Right lobe of liver (tissue), 6 donors: ENCODE measurements at places on chromosomes 1 and 21.

DNA sequence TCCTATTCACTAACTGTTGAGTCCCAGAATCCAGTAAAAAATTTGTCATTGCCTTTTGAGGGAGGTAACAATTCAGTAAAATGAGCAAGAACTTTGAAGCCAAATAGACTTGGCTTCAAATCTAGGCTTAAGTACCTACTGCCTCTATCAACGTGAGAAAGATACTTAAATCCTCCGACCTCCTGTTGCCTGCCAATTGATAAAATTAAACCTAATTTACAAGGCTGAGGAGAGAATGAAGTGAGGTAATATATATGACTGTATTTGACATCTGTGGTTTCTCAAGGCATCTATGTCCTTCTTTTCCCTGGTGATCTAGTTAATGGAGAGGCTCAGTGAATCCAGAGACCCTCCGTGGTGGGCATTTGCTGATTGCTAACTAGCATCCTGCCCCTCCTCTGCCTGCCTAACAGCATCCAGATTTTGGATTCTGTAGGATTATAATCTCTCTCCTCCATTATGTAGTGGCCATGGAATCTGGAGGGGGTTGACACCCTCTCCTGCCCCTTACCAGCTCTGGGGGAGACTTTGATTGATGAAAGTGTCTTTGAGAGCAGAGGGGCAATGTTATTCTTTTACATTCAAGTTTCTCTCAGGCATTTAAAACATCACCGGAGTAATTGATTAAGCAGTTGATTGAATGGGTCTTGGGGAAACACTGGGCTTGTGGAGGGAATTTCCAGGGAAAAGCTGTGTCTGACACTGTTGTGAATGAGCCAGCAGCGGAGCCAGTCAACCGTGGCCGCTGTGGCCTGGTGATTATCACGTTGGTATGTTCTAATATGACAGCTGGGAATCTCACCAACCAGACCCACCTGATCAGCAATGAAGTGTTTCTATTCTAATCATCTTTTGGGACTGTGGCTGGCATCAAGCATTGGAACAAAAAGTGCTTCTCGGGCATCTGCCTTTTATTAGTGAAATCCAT, 140.7 kb upstream of the FAM78B start:
- DNase-seq, result no peak

DNA sequence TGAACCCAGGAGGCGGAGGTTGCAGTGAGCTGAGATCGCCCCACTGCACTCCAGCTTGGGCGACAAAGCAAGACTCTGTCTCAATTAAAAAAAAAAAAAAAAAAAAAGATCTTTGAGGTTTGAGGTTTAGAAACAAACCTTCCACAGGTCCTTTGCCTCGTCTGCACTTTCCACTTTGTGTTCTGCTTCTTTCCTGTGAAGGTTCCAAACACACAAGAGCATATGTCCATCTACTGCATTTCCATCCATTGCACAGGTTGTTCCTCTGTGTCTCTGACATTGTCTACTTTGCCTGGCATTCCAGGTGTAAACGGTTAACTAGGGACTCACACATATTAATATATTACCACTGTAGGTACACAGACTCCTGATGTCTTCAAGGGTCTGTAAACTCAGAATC, 40.1 kb downstream of the DSTYK start:
- DNase-seq, result no peak

DNA sequence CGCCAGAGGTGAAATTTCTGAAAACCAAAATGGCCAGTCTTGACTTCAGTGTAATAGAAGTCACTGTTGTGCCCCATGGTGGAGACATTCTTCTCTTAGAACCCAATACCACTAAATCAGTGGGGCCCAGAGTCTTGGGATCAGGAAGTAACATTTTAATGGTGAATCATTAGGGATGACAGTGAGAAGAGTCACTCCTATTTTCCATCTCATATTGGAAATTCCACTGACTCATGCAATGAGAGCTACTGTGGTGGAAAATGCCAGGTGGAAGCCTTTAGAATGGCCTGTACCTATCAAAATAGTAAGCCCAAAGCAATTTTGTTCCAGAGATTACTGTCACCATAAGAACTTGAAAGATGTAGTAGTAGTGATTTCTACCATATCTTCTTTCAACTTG, 20.6 kb upstream of the PPM1J start:
- DNase-seq, result no peak

DNA sequence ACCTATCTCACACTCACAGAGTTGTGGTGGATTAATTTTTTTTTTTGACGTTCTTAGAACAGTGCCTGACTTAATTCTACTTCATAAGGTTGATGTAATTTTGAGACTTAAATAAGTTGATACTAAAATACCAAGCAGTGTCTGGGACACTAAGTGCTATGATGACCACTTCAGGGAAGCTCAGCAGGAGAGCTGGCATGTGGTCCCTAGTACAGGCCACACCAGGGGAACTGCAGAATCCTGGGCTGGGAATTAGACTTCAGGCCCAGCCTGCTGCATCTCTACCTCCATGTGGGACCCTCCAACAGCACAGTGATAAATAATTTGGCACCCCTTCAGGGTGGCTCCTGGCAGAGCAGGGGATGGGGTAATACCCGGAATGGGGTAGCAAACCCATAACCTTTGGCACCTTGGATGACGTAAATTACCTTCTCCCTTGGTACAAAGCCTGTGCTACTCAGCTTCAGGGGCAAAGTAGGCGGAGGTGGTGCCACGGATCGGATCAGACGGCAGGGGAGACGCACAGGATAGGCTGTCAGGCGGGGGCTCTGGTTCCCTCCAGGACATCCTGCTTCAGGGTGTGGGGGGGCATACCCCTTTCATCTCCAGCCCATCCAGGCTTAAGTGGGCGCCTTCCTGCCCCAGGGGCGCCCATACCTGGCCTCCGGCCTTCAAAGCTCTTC, 4.8 kb downstream of the MFSD2A start:
- DNase-seq, result peak; percentile 70

GRCh38 chr1:88768816-88769215, 84.7 kb downstream of the PKN2 start:
- no peak for DNase-seq

DNA sequence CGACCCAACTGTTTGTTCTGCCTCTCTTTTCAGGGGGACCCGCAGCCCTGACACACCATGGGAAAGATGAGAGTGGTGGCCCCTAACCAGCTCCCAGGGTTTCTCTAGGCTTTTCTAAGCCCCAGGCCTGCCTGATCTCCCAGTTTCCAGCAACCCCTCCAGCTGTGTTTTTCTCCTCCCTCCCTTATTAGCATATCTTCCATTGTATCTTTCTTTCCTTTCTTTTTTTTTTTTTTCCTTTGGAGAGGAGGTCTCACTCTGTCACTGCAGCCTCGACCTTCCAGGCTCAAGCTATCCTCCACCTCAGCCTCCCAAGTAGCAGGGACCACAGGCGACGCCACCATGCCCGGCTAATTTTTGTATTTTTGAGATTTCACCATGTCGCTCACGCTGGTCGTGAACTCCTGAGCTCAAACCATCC, 1.8 kb upstream of the CERS2 start:
- no peak for DNase-seq

DNA sequence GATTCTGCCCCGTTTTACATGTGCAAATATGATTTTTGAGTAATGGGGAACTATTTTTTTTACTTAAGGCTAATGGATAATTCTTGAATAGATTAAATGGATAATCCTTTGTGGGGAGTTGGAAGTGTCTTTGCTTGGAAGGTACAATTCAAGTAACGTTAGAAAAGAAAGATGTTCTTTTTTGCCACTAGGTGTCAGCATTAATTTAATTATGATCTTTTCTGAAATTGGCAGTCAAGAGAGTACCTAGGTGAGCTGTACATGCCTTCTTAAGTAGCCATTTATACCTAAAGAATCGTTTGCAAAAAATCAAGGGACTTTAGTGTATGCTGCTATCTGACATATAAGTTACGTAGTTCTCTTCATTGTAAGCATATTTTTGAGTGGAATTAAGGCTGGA, 2.2 kb downstream of the FBXO28 start:
- no peak for DNase-seq

DNA sequence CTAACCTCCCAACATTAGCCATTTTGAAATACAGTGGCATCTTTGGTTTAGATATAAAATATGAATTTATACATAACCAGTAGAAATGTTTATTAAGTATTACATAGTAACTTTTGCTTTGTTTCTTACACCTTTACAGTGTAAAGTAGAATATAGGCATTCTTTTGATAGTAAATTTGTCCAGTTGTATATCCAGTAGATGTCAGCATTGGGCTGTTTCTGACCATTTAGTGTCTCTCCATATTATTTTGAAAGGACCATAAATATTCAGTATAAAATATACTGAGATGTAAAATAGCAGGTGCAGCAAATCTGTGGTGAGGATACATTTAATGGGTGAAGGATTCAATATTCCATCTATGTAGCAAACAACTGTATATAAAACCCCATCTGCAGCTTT, 115.8 kb upstream of the ZRANB2 start:
- DNase-seq, result no peak

- DNase-seq, result no peak
Observed at GRCh38 chr1:25126562-25126961, 105.7 kb downstream of the SYF2 start.

DNA sequence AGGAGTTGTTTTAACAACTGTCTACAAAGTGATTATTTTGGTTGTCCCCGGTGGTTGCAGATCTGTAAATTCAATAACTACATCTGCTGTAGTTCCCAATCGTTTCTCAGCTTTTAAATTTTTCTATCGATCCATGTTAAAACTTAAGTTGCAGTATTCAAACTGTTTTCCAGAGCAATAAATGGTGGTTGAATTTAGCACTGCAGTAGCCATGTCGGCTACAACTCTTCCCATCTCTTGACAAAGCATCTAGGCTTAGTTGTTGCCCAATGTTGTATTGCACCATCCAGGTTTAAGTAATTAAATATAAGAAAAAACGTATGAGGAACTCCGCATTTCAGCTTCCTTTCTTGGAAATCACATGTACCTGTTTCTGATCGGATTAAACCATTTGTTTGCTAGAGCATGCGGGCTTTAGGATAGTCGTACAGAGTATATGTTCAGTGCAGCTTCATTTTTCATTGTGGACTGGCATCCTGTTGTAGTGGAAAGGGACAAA, 996 bp downstream of the CNIH4 start:
- no peak for DNase-seq

- DNase-seq, result no peak
Observed at GRCh38 chr1:246827396-246827795, 103.2 kb downstream of the SCCPDH start.

DNA sequence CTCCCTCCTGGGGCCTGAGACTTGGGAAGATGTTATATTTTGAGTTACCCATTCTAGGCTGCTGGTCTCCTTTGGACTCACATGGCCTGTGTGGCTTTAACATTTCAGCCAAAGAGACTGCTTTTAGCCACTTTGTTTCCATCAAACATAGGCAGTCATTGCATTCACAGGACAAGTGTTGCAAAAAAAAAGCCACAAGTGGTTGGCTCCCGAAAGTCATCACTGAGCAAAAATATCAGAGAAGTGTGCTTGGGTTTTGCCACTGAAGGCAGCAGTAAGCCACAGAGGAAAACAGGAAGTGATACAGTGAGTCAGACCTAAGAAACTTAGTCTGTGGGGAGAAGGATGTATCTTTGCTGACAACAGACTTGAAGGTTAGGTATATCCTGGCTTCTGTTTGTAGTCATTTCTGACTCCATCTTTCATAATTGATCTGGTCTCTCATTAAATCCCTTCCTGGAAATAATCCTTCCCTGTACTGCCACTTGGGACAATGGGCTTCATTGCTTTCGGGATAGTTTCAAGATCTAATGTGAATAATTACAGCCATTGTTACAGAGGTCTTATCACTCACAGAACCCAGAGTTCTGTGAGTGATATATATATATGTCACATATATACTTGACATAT, 80.9 kb downstream of the COLGALT2 start:
- DNase-seq, result no peak

DNA sequence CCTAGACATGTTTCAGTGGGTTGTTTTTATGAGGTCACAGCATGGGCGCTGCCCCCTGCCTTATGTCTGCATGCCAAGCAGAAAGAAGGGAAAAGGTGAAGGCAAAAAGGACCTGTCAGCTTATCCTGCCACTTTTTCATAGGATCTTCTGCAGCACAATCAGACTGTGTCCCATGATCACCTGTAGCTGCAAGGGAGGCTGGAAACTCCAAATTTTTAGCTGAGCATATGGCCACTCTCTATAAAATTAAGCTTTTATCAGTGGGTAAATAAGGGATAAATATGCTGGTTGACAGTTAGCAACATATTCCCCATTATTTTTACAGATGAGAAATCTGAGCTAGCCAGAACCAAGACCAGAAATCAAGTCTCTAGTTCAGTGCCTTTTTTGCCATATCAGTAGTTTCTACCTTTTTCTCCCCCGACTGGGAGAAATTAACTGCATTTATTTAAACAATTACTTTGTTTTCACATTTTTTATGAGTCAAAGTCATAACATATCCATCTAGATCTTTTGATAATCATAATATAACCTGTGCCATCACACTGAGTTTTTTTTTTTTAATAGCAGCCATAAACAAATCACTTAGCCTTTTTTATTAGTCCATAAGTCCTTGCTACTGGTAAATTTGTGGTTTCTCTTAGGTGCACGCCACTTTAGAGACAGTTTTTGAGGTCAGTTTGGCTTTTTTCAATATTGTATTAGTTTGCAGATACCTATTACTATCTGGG, 307.0 kb downstream of the NFIA start:
- no peak for DNase-seq

DNA sequence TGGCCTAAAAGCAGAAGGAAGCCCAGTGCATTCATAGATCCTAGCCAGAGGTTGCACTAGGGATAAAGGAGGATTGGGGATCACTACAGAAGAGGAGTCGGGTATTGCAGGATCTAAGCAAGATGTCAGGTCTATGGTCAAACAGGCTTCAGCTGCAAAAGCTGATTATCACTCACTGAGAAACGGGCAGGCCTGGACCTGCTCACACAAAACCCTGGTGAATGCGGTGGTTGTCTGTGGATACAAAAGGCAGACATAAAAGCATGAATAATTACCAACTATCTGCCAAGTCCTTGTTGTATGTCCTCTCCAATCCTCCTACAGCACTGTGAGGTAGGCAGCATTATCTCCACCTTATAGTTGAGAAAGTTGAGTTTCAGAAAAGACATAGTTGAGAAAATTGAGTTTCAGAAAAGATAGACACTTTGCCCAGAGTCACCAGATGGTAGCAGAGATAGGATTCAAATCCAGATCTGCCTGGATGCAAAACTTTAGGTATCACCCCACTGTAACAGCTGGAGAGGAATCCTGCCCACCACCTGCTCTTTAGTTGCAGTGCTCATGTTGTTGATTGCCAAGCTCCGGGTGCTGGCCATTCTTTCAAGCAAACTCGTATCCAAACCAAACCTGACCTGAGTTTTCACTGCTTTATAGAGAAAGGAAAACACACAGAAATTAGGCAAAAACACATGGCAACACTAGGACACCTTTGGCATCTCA, 49.6 kb upstream of the HOOK1 start:
- no peak for DNase-seq
